Astrocyte of the spinal cord (primary cell): ENCODE measurements at places on chromosomes 5 and 9.

- no peak for DNase-seq
Observed at GRCh38 chr5:95487880-95488279, 66.9 kb downstream of the SKIC3 start.

- no peak for DNase-seq
Observed at GRCh38 chr5:175687231-175687701, 29.4 kb downstream of the HRH2 start.

- no peak for DNase-seq
Observed at GRCh38 chr5:64145216-64145895, 20.3 kb upstream of the RNF180 start.

- DNase-seq, result no peak
Observed at GRCh38 chr5:65895891-65896290, 30.5 kb upstream of the ERBIN start.

DNA sequence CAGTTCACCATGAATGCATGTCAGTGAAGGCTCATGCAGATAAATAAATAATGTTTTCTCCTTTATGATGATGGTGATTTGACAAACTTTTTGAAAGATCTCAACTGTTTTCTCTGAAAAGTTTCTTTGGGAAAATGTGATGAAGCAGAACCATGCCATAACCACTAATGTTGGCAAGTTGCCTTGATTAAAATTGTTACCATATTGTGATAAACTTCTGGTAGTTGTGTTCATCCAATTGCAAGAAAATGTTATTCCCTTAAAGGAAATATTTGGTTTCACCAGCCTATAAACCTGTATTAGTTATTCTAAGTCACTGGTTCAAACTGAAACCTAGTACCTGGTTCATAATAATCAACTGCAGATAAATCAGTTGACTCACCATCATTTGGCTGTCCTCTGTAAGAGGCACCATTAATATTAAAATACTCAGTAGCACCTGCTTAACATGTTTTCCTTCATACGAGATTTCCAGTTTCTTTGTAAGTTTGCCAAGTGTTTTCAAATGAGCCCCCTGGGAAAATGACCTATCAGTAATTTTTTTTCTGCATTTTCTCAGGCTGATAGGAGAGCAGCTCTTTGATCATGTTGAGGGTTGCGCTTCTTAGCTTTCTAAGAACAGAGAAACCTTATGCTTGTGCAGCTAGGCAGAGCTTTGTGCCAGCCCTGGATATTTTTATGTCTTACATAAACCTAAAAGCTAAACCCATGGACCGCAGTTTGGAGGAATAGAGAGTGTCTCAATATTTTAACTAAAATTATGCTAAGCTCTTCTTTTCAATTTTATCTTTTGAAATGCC lies 88.0 kb downstream of the LURAP1L start:
- DNase-seq, result no peak

DNA sequence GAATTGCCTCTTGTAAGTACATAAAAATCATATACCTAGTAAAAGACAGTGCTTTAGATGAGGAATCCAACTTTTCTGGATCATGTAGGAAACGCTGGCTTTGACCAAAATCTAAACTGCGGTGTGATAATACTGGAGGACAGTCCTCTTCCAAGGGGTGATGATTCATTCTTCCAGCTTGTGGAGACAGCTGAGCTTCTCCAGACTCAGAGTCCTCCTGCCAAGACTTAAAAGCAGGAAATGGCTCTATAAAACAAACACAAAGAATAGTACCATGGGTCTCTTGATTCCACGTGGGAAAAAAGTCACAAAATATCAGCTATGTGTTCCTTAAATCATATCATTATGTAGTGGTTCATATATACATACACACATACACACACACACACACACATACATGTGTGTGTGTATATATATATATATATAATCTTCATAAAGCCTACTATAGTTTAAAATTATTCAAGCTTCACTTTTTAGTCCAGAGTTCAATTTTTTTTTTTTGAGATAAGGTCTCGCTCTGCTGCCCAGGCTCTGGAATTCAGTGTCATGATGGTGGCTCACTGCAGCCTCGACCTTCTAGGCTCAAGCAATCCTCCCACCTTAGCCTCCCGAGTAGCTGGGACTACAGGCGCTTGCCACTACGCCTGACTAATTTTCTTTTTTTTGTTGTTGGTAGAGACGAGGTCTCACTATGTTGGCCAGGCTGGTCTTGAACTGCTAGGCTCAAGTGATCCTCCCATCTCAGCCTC lies 65.0 kb downstream of the PKD2L2 start:
- DNase-seq, result peak; percentile 91

- no peak for DNase-seq
Observed at GRCh38 chr9:69548681-69549080, 123.5 kb downstream of the APBA1 start.

DNA sequence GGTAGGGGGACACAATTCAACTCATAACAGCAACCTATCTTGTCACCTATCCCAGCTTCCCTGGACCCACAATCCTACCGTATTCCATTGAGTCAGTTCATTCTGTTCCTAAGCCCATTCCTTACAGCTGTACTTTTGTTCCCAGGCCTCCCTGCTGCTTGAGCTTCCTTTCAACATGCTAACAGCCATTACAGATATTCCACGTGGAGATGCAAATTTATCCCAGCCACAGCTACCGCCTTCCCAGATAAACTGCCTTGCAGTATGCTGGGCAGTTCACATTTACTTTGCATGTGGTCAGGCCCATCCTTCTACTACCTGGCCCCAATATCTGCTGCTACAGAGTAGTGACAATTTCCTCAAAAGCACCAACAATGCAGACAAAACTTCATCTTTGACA lies 23.0 kb downstream of the RIGI start:
- DNase-seq, result peak; percentile 22

- no peak for DNase-seq
Observed at GRCh38 chr5:169703813-169704212, 66.7 kb downstream of the DOCK2 start.

- no peak for DNase-seq
Observed at GRCh38 chr5:146313027-146313426, 25.6 kb upstream of the POU4F3 start.

DNA sequence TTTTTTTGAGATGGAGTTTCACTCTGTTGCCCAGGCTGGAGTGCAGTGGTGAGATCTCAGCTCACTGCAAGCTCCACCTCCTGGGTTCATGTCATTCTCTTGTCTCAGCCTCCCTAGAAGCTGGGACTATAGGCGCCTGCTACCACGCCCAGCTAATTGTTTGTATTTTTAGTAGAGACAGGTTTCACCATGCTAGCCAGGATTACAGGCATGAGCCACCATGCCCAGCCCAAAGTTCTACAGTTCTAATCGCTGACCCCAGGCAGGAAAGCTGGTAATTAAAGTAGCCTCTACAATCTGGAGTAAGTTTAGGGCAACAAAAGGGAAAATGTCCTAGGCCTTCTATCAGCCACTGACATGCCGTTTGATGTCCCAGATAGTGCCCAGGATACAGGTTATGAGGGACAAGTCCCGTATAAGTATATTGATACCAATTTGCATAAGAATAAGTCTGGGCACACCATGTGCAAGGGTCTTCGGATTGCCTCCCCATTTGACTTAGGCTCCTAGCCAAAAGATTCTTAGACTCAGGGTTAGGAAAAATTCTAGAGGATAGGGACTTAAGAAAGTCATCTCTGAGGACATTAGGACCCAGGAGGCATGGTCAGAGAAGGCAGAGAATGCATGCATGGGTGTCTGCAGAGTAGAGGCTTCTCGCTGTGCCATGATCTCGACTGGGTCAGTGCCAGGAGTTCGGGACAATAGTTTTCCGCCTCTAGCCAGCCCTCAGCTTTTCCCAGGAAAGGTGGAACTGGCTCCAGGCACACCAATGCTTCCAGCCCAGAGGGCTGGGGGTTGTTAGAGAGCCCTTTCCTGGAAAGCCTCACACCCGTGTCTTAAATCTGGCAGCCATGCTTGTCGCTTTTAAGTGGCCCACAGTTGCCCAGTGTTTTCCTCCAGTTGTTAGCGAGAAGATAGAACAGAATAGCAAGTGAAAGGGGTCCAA lies 1111.1 kb downstream of the TAF11L14 start:
- DNase-seq, result no peak

- DNase-seq, result peak; percentile 38
Observed at GRCh38 chr9:135512904-135513303, 8.3 kb upstream of the LCN1 start.

- DNase-seq, result peak; percentile 73
Observed at GRCh38 chr9:81613002-81613812, 76.1 kb downstream of the TLE1 start.

DNA sequence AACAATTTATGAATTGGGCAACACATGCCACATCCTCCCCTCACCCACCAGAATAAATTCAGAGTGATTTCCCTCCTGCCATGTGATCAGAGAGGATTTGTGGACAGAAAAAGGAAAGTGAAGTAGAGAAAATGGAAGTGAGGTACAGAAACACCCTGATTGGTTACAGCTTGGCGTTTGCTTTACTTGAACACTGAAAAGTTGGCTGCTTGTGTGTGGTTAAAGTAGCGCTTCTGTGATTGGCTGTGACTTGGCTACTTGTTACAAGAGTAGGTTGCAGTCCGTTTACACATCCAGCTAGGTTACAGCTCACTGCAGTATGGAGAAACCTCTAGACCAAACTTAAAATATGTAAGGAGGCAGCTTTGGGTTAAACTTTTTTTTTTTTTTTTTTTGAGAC lies 205.2 kb upstream of the ZNF608 start:
- no peak for DNase-seq

DNA sequence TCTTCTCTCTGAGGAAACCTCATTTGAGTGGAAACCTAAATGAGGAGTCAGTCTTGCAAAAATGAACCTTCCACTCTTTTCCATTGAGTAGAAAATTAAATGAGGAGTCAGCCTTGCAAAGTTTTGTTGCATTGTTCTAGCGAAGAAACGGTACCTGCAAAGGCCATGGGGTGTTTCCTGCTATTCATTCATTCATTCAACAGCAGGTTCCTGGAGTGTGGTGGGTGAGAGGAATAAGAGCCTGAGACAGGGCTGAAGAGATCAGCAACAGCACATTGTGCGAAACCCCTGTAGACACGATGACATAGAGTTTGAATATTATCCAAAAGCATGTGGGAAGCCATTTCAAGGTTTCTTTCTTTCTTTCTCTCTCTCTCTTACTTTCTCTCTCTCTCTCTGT lies 14.6 kb upstream of the SETX start:
- no peak for DNase-seq

GRCh38 chr5:89411891-89412290 lies 528.9 kb upstream of the MEF2C start:
- no peak for DNase-seq

- DNase-seq, result peak; percentile 85
Observed at GRCh38 chr5:14108170-14108996, 34.8 kb upstream of the TRIO start.

GRCh38 chr5:11504886-11505193 lies 399.4 kb downstream of the CTNND2 start:
- DNase-seq, result peak; percentile 15

DNA sequence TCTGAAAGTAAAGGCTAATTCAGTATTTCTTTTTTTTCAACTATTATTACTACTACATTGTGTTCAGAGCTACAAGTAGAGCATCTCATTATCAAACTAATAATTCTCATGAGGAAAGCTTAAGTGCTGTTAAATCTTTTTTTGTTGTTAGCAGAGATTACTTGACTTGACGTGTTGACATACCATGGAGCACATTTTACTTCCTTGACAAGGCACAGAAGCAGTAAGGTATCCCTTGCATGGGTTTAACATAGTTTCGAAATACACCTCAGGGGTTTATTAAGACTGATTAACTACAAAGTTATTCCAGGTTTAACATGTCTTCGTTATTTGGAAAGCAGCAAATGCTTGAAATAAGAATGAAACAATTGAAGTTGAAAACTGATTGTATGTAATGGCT lies 7.0 kb downstream of the SPDL1 start:
- DNase-seq, result no peak

GRCh38 chr5:171986772-171987171 lies 19.7 kb downstream of the FBXW11 start:
- DNase-seq, result no peak

GRCh38 chr9:98980291-98980690 lies 36.6 kb downstream of the COL15A1 start:
- DNase-seq, result no peak
